ENCODE measurements at places on chromosomes 1 and 21.

GRCh38 chr21:33268393-33268736 is 2.2 kb downstream of the IL10RB start:
- DNase-seq, result no peak

- DNase-seq, result no peak
These were observed 97.0 kb downstream of the PLD5 start for GRCh38 chr1:242427519-242427918.

- DNase-seq, result no peak
These were observed 7.1 kb upstream of the CHI3L2 start for GRCh38 chr1:111220302-111220890.

DNA sequence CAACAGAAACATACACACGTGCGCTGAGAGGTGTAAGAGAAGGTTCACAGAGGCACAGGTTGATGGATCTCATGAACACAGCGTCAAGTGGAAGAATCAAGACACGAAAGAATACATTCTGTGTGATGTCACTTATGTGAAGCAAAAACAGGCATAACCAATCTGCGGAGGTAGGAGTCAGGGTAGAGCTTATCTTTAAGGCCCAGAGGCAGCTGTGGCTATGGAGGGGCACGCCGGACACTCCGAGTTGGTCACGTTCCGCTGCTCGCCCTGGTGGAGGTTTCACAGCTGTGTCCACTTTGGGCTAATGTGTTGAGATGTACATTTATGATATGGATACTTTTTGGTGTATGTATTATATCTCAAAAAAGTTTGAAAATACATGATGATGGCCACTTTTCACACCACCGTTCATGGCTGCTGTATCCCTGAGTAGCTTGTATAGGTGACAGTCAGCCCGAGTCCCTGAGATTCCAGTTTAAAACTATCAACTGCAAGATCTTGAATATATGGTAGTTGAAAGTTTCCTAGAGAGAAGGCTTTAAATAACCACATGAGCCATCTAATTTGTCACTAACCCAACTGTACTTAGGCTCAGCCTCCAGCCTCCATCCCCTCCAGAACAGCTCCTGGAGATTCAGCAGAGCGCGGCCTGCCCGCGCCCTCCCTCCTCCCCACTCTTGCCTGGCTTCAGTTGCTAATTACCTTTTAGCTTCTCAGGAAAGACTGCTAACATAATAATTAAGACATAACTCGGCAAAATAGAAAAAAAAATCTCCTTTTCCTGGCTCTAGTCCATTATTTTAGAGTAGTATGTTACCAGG is 6.7 kb upstream of the ADARB1 start:
- no peak for DNase-seq

- no peak for DNase-seq
These were observed 20.4 kb downstream of the DEGS1 start for GRCh38 chr1:224203243-224204016.

DNA sequence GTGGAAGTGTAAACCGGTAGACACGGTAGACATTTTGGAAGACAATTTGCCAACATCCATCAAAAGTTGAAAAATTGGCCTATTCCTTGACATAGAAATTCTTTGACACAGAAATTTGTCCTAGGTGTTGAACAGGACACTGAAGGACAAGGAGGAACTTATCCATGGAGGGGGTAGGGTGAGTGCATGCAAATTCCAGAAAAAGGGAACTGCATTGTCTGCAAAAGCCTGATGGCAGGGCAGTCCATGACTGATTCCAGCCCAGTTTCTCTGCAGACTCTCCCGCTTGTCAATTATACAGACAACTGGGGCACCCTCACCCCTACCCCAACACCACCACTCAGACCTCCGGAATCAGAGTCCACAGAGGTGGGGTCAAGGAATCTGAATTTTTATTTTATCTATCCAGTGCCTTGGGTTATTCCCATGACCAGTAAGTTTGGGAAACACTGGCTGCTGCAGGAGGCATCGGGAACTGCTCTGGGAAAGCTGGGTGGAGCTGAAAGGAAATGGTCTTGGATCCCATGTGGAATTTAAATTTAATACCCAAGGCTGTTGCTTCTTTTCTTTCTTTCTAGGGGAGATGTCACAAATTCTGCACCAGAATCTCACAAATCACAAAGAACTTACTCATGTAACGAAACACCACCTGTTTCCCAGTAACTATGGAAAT is 103.3 kb upstream of the SLC45A1 start:
- DNase-seq, result no peak

DNA sequence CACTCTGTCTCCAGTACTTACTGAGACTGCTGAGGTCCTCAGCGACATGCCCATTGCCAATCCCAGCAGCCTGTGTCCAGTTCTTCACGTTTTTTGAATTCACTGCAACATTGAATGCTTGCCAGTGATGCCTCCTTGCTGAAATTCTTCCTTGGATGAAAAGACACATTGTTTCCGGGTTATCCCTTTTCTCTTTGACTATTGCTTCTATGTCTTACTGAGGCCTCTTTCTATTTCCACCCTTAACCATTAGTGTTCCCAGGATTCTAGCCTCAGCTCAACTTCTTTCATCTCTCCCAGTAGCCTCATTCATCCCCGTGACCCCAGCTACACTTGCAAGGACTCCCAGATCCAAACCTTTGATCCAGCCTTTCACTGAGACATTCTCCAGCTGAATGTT is 46.5 kb upstream of the KIF26B start:
- no peak for DNase-seq

- no peak for DNase-seq
These were observed 134.4 kb upstream of the SMYD2 start for GRCh38 chr1:214146523-214146922.

DNA sequence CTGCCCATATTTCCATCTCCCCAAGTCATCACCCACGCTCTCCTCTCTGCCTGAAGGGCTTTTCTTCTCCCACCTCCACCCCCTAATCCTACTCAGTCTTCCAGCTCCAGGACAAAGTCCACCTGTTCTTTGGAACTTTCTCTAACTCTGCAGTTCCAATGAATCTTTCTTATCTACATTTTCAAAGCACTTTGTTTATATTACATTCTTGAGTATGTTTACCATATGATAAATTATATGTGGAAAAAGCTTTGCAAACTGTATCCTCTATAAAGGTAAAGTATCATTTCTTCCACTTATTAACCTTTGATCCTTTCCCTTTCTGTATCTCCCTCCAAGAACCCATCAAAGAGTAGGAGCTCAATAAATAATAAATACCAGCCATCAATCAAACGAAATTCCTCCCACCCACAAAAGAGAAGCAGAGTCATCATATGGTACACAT is 39.7 kb downstream of the TTC13 start:
- no peak for DNase-seq

DNA sequence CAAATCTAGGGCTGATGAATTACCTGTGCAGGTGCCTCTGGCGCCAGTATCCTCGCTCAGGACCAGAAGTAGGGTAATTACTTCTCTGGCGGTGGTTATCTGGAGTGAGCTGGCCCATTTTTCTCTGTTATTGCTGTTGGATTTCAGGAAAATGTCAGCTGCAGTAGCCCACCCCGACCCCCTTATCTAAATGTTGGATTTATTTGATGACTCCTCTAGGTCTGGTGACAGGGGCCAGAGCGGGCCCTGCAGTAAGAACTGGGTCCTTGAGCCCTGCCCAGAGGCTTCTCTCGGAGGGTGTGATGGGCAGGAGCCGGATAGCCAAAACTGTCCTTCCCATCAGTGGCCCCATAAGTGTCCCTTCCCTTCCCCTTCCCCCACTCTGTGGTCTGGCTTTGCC is 384.3 kb downstream of the PTPRU start:
- DNase-seq, result no peak

DNA sequence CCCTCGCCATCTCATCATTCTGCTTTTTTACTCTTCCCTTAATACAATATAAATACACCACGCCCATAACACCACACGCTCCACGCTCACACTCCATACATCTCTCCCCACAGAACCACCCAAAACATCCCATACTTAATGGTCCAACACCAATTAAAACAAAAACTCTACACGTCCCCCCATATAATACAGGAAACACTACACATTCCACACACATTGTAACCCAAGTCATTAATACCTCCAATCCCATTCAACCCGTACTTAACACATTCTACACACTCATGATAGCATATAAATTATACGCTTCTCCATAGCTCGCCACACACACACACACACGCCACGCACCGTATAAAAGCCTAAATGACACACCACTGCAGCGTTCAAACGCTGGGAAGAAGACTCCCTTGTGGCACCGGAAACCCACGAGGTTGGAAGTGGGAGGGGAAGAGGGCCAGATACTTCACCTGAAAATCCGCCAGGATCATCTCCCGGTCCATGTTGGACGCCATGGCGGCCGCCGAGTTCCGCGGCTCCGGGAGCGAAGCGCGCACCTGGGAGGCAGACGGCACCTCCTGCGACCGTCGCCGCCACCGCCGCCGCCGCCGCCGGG is 659 bp downstream of the FAF1 start:
- no peak for DNase-seq

DNA sequence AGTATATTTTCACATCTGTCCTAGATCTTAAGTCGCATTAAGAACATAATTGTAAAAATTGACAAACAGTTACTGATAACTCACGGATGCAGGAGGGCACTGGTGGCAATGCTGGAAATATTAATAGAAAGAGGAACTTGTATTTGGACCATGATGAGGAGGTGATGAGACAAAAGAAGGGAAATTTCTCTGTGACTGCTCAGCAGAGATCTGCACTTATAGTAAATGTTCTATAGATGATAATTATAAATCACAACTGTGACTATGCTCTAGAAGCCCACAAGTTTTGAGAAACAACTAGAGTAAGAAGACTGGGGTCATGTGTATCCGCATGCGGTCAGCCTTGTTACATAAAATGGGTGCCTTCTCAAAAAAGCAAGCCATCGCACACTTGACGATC is 8.7 kb upstream of the DUSP12 start:
- no peak for DNase-seq

DNA sequence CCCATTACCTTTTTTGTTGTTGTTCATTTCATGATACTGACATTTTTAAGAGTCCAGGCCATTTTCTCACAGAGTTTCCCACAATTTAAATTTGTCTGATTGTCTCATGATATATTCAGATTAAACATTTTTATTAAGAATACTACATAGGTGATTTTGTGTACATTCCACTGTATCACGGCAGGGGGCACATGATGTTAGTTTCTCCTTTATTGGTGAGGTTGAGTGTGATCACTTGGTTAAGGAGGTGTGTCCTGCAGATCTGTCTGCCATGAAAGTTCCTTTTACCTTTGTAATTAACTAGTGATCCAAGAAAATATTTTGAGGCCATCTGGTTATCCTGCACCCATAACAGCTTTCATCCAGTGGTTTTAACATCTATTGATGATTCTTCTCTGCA is 11.8 kb downstream of the RTCA start:
- DNase-seq, result peak; percentile 31
